ENCODE measurements at places on chromosomes 6 and 20.
A peak's percentile ranks its signal among the peaks of the same experiment; 100 is the strongest.

GRCh38 chr6:104589940-104590339 is 269.8 kb downstream of the HACE1 start:
- DNase-seq, result no peak

DNA sequence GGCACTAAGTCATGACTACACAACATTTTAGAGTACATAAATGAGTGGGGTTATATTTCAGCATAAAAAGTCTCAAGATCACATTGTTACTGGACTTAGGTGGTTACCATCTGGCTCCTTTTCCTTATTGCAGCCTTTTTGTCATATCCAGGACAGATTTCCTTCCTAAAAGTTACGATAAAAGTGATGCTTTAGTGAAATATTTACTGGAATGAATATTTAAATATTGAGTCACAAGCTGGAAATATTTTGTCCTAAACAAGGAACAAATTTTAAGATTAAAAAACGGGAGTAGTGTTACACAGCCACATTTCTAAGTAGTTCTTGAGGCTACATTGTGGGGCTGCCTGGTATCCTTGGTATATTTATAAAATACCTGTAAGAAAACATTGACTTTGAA is 52.2 kb downstream of the CDC40 start:
- DNase-seq, result no peak

GRCh38 chr20:60749804-60750602 is 502.1 kb upstream of the CDH4 start:
- no peak for DNase-seq

DNA sequence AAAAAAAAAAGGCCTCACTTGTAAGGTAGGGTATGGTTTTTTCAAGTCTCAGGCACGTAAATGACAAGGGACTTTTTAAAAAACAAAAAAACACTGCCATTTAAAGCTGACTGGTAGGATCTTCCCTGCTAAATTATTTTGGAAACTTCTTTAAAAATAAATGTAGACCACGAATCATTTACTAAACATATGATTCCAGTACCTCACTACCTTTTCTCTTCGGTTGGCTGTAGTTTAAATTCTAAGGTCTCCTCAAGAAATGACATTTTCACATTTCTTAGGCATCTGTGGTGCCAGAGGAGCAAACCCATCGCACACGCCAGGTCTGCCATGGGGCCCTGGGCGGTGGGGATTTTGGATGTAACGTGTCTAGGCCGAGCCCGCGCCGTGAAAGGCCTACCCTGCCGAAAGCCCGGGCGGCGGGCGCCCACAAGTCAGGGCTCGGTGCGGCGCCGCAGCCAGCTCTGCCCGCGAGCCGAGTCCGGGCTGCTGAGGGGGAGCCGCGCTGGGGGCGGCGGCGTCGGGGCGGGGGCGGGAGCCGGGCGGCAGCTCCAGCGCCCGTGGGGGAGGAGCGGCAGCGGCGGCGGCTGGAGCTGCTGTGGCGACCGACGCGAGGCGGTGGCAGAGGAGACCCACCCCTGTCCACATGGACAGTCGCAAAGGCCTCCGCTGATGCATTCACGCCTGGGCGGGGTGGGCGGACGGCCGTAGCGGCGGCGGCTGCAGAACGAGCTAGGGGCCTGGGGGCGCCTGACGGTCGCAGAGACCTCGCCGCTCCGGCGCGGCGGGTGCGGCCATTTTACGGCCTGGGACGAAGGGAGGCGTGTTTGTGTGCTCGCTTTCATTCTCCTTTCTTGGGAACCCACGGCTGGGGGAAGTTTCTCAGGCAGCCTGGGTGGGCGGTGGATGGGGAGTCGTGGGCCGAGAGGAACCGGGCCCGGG is at the start of gene SENP6:
TSS of gene SENP6 (plus strand) at position 577 of the 942 bp plus-strand sequence. CDS start 645 bp downstream, outside the sequence.
- peak; percentile 80 for DNase-seq

DNA sequence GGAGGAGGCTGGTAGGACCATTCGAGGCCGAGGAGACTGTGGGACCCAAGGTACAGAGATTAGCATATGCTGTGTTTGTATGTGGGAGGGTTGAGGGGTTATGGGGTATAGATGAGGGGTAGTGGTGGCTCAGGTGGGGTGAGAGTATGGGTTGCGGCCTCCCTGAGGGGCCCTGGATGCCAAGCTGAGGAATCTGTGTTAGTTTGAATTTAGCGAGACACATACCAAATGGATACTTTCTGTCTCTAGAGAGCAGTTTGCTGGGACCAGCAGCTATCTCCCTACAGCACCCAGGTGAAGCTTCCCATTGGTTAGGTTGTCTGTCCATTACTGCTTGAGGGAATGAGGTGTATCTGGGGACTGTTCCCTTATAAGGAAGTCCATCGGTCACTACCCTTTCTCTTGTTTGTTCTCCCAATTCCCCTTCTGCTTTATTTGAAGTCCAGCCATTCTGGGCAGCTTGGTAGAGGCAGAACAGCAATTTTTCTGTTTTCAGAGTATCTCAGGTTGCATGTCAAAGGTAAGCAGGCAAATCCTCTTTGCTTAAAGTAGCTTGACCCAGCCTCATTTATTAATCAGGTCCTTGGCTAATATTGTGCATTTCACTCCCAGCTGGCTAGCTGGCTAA is 15.2 kb downstream of the CHMP4B start:
- no peak for DNase-seq

- DNase-seq, result no peak
Observed at GRCh38 chr6:125808060-125808459, 17.3 kb downstream of the NCOA7 start.

DNA sequence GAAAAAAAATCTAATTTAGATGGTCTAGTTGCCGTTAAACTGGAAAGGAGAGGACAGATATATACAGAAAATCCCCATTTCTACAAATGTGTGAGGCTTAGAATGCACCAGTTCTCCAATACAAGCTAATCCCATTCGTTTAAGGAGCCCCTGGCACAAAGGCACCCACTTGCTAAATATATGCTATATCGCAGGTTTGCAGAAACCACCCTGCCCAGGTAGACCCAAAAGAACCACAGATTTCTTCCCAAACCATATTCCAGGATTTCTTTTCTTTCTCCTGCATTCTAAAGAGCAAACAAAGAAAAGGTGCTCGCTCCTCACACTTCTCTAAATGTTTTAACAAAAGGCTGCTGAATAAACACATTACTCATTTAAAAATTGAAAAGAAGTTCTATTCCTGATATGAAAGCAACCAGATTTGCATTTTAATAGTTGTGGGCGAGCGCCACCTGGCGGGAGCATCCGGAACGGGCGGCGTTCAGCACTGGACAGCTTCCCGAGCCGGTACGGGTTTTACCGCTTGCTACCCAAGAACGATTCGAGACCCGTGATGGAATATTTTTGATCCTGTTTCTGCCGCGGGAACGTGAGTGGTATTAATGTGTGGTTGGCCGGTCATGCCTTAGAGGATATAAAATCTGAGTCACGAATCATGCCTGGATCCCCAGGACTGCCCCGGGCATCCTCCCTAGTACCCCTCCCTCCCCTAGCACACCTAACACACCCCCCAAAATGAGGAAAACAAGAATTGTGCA is 2.1 kb downstream of the PTPRT start:
- peak; percentile 70 for DNase-seq

- no peak for DNase-seq
Observed at GRCh38 chr6:81304466-81304865, 448.0 kb downstream of the TENT5A start.

DNA sequence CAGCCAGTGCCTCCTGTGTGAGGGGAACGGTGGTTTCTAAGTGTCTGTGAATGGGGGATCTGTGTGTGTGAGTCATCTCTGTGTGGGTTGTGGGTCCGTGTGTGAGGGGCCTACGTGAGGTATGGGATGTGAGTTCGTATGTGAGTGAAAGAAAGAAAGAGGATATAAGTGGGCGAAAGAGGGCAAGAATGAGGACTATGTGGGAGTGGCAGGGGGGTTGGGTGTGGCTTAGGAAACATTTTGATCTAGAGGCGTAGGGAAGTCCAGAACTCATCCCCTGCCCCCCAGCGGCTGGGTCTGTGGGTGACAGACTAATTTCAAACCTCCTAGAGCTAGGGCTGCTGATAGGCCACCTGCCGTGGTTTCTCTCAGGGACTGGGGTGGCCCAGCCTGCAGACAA is 35.5 kb downstream of the DHX35 start:
- no peak for DNase-seq

DNA sequence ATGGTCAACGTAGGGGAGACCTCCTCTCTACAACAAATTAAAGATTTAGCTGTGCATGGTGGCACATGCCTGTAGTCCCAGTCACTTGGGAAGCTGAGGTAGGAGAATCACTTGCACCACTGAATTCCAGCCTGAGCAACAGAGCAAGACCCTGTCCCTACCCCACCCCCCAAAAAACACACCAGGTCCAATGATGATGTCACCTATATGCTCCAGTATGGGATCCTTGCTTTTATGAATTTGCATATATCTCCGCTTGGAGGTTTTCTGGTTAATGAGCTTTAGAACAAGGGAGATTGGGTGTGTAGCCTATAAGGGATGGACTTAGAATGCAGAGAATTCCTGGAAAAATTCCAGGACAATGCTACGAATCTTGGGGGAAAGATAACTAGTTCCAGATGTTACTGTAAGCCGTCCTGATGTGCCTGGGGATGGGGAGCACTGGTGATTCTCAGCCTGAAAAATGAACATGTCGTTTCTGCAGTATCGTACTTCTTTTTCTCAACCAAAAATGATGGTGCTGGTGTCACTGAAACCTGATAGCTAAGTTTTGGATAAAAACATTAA is 61.1 kb downstream of the ZBTB2 start:
- DNase-seq, result no peak

DNA sequence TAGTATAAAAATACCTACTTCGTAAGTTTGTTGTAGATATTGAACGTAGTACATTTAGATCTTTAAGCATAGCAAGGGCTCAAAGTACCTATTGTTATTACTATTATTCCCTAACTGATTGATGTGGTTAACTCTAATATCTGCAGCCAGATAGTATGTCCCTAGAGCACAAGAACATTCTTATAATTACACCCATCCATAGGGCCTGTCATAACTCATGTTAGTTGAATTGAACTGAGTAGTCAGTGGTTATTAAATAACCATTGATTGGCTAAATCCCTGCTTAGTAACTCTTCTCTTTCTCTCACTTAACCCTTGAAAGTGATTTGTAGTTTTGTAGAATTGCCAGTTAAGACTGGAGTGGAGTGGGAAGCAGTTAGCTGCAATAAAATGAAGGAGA is 207.5 kb upstream of the HS3ST5 start:
- DNase-seq, result no peak

GRCh38 chr6:84059082-84059481 is 25.5 kb downstream of the MRAP2 start:
- DNase-seq, result no peak

- no peak for DNase-seq
Observed at GRCh38 chr6:31899882-31900722, 1.8 kb downstream of the ZBTB12 start.

DNA sequence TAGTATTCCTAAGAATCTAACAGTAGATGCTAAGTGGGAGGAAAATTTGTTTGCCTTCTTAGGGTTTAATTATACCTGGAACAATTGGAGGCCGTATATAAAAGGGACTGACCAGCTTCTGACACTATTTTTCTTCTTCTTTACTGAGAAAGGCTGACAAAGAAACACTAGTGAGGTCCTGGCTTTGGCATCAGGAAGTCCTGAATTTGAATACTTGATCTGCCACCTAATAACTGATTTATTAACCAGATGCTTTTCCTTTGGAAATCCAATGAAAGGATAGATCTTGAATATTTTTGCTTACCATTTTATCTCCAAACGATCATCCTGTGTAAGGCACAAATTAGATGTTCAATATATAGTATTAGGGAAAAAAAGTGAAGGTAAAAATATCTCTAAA is 382.5 kb downstream of the CENPW start:
- DNase-seq, result no peak

- no peak for DNase-seq
Observed at GRCh38 chr6:489001-489400, 97.4 kb downstream of the IRF4 start.
